ENCODE measurements at places on chromosomes 16 and 17. TPM values are rescaled to one million over a fixed set of nuclear protein-coding genes. Genes with fewer than 3 reads are reported as not detected.

DNA sequence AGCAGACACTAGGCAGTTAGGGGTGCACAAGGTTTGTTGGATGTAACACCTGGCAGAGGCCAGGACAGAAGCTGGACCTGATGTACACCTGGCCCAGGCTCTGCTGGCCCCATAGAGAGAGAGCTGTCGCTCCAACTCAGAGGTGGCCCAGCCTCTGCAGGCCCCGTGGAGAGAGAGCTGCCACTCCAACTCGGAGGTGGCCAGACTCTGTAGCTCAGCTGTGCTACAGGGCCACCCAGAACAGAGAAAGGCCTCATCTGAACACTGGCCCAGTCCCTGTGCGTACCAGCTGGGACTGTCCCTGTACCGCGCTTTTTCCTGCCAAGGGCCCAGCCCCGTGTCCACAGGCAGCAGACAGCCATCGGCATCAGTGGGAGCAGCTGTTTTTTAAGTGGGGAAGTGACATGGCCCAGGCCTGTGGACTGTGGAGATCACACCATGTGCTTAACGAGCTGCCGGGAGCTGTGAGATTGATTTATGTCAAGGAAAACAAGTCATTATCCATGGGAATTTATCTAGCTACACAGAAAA is 176.4 kb upstream of the CHMP6 start:
- DNase-seq: no peak

DNA sequence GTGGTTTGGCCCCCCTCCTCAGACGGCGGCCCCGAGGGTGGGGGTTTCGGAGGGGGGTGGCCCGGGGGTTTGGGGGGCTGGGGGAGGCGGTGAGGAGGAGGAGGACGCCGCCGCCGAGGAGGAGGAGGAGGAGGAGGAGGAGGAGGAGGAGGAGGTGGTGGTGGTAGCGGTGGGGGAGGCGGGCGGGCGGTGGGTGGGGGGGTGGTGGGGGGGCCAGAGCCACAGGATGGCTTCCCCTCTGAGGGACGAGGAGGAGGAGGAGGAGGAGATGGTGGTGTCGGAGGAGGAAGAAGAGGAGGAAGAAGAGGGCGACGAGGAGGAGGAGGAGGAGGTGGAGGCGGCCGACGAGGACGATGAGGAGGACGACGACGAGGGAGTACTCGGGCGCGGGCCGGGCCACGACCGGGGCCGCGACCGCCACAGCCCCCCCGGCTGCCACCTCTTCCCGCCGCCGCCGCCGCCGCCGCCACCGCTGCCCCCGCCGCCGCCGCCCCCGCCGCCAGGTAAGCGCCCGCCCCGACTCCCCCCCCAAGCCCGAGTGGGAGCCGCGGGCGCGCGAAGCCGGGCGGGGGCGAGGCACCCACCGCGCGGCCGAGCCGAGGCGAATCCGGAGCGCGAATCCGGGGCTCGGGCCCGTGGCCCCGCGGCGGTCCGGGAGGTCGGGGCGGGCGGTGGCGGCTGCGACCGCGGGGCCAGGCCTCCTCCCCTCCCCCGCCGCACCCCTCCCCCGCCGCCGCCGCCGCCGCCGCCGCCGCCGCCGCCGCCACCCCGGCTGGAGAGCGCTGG is 3.8 kb upstream of the CHD3 start:
- peak; percentile 30 for DNase-seq

GRCh38 chr16:11130978-11131665 is 124.9 kb downstream of the SOCS1 start:
- no peak for DNase-seq

Gene AATK
- total RNA-seq: 0.63 TPM

Gene OR1A1
- not detected for total RNA-seq

Gene GDPD3
- 4.5 TPM for total RNA-seq

Gene TBC1D3E
- not detected for total RNA-seq

Gene FLYWCH2
- 18.9 TPM for total RNA-seq

Gene CNGB1
- not detected for total RNA-seq

All from activated CD8-positive, alpha-beta T cell treated with anti-CD3 and anti-CD28 coated beads for 36 hours (primary cell).